NCI-H446 (cell line): ENCODE measurements at places on chromosomes 5 and 9.

DNA sequence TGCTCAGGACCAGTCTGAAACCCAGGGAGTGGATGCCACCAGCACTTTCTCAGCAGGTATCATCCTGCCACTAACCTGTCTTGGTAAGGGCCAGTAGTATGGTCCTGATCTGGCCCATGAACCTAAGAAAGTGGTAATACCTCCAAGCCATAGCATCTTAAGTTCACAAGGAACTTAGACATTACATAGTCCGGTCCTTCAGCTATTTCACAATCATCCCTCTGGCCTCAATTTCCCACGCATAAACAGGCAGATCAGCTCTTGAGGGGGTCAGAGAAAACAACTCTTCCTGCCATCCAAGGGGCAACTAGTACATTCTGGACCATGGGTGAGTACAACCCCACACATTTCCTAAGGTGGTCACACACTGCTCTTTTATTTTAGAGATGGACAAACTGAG is 88.2 kb downstream of the PPIC start:
- no peak for DNase-seq

GRCh38 chr5:98827588-98828284 is 54.3 kb downstream of the RGMB start:
- DNase-seq: no peak

GRCh38 chr9:88586452-88586851 is 51.5 kb downstream of the NXNL2 start:
- no peak for DNase-seq

DNA sequence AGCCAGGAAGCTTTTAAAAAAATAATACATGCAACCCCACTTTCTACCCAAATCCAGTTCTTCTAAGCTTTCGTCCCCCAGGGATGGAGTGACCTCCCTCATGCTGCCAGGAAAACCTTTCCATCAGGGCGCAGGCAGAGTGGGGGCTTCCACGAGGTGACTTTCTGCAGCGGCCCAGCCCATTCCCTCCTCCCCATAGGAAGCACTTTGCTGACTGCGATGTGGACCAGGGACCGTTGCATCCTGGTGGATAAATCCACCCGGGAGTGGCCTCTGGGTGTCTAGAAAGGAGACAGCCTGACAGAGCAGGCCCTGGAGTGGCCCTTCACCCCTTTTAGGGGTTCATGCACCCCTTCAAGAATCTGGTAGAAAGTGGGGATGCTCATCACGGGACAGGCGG is 1.6 kb downstream of the QRFP start:
- no peak for DNase-seq

DNA sequence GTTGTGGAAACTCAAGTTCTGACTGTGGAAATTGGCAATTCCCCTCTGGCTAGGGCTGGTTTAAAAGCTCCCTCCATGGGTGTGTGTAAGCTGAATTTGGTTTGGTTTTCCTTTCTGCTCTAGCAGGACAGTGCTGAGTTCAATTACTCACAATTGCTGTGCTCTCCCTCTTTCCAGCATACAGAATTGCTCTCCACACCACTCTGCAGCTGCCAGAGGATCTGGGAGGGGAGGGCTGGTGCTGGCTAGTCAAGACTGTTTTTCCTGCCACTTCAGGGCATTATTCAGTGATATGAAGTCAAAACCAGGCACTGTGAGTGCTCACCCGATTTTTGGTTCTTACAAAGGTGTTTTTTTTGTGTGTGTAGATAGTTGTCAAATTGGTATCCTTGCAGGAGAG is 336.9 kb upstream of the SLC24A2 start:
- no peak for DNase-seq

GRCh38 chr5:80246001-80246758 is 9.7 kb downstream of the SERINC5 start:
- no peak for DNase-seq

- DNase-seq: no peak
Measured at GRCh38 chr5:98308960-98309359, 464.5 kb upstream of the RGMB start.

- DNase-seq: no peak
Measured at GRCh38 chr5:176844706-176845391, 34.5 kb downstream of the UNC5A start.

DNA sequence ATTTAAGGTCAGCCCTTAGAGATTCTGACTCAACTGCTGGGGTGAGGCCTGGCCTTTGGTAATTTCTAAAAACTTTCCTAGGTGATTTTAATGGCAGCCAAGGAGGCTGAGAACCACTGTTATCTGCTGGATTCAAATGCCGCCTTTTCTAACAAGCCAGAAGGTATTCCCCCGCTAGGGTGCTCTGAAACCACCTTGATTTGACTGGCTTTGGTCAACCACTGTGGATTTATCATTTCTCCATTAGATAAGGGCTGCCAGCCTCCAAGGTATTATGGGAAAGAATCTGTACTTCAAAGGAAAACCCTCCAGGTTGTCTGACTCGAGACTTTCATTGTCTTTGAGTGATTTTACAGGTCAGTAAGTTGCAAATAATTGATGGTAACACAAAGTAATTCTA is 4.3 kb downstream of the ANXA6 start:
- DNase-seq: no peak

DNA sequence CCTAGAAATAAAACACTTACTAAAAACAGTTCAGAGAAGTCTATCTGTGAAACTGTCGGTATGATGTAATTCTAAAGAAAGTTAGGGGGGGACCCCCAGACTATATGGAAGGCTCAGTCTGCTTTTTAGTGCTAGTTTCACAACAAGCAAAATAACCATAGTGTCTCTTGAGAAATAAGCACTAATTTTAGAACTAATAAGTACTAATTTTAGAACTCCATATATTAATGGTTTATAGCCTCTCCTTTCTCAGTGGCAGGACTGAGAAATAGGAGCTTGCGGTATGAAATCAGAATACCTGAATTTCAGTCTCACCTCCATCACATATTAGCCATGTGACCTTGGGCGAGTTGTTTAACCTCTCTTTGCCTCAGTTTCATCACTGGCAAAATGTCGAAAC is 1.4 kb upstream of the PHF24 start:
- no peak for DNase-seq

DNA sequence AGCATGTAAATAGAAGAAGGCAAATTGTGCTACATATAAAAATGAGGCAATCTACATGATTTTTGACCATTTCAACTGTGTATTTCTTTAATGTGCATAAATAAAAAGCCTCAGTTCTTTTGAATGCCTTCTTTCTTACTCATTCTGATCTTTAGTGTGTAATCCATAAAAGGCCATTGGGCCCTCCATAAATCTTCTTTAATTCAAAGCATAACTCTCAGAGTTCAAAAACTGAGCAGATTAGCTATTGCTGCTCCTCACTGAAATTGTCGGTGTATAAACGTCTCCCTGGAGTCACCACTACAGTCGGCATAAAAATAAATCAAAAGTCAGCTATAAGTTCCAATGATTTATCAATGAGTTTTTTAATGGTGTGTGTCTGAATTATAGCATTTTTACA is 45.3 kb upstream of the ADAMTSL1 start:
- no peak for DNase-seq

- DNase-seq: no peak
Measured at GRCh38 chr9:734831-735511, 106.5 kb upstream of the DMRT1 start.

DNA sequence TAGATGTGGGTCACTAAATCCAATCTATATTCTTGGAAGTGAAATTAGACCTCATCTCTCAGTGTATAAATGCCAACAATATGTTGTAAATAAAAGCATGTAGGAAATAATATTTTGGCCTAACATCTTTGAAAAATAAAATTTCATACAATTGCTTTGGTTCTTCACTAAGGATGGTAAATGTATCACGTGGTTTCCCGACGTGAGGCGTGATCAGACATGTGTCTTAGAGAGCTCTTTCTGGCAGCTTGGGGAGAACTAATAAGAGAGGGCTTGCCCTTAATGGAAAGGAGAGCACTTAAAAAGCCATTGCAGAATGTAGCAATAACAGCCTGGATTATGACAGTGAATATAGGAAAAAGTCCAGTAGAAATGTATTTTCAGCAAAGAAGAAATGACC is 602.6 kb downstream of the CDH12 start:
- no peak for DNase-seq

DNA sequence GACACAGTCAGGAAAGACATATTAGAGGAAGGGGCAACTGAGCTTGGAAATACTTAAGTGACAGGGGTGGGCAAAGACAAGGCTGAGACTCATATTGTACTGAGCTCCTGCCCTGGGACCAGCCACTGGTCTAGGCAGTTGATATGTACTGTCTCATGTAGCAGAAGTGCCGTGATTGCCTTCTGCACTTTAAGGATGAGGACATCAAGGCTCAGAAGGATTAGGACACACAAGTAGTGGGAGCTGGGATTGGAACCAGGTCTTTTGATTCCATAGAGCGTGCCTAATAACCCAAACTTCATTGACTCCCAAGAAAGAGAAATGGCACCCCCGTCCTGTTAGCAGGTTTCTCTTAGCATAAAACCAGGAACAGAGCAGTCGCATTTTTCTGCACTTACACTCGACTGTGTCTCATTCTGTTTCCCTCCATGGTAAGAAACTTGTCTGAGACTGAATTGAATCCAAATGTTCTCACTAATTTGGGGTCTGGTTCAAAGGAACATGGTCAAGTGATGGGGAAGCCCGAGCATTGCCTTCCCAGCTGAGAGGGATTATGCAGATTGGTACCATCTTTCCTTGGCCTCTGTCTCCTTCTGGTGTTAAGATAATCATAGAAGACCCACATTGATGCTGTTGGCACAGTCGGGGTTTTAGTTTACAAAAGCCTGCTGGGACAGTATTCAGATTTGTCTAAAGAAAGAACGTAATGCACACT is 70.4 kb downstream of the ANGPTL2 start:
- DNase-seq: no peak

DNA sequence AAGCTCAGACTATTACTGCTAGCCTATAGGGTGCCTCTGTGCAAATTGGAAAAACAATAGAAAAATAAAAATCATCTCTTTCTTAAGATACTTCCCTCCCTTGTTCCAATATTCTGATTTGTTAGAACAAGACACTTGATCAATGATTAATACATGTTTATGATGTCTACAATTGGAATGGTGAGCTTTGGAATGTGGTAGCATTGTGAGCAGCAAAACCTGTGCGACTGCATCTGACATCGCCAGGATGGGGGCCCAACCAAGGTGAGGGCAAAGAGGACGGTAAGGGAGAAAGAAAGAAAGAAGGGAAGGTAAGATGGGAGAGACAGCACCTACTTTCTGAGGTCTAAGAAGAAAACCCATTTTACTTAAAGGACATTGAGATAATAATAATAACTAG is 183.0 kb upstream of the TRIM32 start:
- DNase-seq: no peak

- DNase-seq: no peak
Measured at GRCh38 chr9:91043056-91043810, 241.6 kb downstream of the SYK start.

- no peak for DNase-seq
Measured at GRCh38 chr9:69658987-69659675, 13.0 kb downstream of the APBA1 start.

GRCh38 chr9:113558632-113559502 is 95.3 kb downstream of the RGS3 start:
- DNase-seq: no peak

GRCh38 chr9:93680443-93681268 is 104.3 kb downstream of the PHF2 start:
- DNase-seq: no peak

GRCh38 chr9:100229136-100229535 is 123.6 kb downstream of the TEX10 start:
- DNase-seq: no peak

GRCh38 chr5:34571677-34572041 is 84.5 kb upstream of the RAI14 start:
- no peak for DNase-seq

DNA sequence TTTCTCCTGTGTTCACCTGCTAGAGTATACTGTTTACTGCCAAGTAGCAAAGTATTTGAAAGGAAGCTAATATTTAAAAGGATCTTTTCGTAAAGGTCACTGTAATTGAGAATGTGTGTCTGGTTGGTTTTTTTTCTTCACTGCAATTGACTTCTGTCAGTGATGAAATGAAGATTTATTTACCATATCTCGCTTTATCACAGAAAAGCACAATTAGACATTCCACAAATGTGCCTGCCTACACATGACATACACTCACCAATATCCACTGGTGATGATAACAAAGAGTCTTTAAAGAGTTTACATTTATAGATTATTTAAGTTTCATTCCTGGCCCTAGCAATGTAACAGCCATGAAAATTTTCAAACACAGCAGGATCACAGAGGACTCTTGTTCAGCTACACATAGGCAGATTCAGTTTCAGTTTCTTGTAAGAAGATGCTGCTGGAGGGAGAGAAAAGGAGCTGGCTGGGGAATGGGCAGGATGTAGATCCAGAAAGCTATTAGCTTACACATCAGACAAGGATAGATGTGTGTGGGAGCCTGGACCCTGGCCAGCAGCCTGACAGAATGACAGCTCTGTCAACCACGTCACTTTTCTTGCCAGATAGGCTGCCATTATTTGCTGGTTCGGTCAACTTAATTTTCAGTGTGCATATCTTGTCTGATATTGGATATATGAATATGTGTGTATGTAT is 104.0 kb downstream of the GDNF start:
- peak; percentile 84 for DNase-seq

DNA sequence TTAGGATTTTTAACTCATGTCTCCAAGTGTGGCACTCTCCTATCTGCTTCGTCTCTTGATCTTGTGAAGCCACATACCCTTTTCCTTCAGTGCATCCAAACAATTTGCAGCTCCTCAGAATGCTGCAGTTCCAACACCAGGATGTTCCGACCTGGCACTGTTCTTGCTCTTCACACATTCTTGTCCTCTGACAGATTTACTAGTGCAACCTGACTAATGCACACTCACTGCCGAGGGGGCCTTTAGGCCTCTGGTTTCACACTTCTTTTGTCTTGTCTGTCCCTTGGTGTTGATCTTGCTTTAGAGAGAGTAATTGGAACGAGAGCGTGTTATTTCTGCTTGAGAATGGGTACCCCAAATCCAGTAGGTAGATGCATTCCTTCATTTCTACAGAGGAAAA is 15.0 kb downstream of the ARHGAP26 start:
- DNase-seq: no peak

- DNase-seq: no peak
Measured at GRCh38 chr9:94534901-94535300, 20.0 kb upstream of the PCAT7 start.

- DNase-seq: no peak
Measured at GRCh38 chr5:156339139-156339841, 12.3 kb downstream of the SGCD start.

GRCh38 chr9:108913391-108913790 is 20.5 kb downstream of the ELP1 start:
- no peak for DNase-seq

DNA sequence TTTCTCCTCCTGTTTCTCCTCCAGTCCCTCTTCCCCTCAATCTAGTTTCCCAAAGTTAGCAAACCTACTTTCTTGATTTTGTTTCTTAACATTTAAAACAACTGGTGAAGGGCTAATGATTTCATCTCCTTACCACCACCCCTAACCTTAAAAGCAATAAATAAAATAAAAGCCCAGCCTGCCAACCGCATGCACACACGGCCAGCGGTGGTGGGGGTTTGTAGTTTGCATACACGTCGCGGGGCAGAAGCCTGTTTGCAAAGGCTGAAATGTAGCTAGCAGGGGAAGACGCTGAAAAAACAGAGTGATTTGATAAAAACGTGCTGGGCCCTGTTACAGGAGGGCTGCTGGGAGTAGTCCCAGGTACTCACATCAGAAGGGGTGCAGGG is 1.9 kb upstream of the DMRT2 start:
- no peak for DNase-seq
